ENCODE measurements at places on chromosomes 11 and 22.

- DNase-seq, result no peak
Measured at GRCh38 chr11:73465023-73465675, 89.0 kb downstream of the RELT start.

- no peak for DNase-seq
Measured at GRCh38 chr11:14022821-14023220, 60.3 kb downstream of the SPON1 start.

DNA sequence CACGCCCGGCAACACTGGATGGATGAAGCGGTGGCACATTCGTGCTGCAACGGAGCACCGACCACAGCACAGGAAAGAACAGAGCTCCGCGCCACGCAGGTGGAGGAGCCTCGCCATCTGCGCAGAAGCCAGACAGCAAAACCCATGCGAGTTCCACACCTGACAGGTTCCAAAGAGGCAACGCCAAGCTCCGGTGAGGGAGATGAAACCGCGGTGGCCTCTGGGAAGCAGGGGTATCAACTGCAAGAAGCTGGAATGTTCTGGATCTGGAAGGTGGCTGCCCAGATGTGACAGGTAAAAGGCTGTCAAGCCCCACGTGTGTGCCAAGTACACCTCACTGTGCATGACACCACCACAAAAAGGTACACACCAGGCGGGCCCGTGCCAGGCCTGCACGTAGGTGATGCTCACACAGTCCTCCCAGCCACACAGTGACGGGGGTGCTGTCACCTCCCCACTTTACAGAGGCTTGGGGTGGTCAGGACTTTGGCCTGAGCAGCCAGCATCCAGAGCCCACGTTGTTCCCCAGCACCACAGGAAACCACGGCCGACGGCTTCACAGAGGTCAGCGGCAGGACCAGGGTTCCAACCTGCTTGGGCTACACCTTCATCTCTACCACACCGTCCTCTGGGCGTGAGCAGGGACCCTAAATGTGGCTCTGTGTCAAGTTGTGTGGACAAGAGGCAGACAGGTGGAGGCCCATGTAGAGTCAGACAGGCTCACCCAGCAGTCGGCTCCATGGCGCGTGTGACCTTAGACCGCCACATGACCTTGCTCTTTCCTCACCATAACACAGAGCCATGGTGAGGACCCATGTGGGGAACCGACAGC, 19.7 kb upstream of the EFCAB6 start:
- no peak for DNase-seq

DNA sequence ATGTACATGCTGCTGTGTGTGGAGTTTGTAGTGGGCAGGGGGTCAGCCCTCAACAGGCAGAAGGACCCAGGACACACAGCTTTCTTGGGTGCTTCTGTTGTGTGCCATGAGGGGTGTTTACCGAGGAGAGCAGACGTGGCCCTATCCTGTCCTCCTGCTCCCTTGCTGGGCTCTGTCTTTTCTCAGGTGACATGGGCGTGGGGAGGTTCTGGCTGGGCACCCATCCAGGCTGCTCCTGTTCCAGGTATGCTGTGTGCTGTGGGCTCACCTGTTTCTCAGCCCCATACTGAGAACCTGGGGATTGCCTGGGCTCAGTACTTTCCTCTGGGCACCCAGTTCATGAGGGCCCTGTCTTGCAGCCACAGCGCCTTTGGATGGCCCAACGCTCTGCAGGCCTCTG, 23.3 kb downstream of the MICALL1 start:
- no peak for DNase-seq

- DNase-seq, result no peak
Measured at GRCh38 chr22:31295360-31295759, 3.1 kb upstream of the PIK3IP1 start.

Data from activated CD4-positive, alpha-beta T cell treated with anti-CD3 and anti-CD28 coated beads for 1 hour (primary cell).